Omental fat pad (tissue), 4 donors: ENCODE measurements at places on chromosomes 3 and 15. TPM values are rescaled to one million over a fixed set of nuclear protein-coding genes. Genes with fewer than 3 reads are reported as not detected.
A peak's percentile ranks its signal among the peaks of the same experiment; 100 is the strongest.

- no peak for DNase-seq
Measured at GRCh38 chr3:29537889-29538609, 257.2 kb downstream of the RBMS3 start.

GRCh38 chr3:112557976-112558375 is 3.8 kb downstream of the ATG3 start:
- DNase-seq, result no peak

Gene FBXO40
- total RNA-seq, result not detected

- peak; percentile 25 for DNase-seq
Measured at GRCh38 chr3:105868431-105868741, 426 bp downstream of the CBLB start.

DNA sequence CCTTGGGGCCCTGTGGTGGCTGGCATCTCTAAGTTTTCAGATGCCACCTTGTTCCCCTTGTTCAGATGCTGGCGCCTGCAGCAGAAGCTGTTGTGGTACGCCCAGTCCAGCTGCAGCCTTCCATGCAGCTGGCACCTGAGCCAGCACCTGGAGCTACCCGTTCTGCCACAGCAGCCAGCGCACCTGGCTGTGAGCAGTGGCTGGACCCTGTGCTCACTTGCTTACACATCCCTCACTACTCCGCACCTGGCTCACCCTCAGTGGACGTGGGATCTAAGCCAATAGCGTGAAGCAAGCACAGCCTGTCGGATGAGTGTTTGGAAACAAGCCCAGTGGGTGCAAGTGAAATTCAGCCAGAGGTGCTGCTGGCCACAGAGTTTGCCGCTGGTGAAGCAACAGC is 607.5 kb upstream of the BCHE start:
- DNase-seq, result no peak

- DNase-seq, result no peak
Measured at GRCh38 chr15:43220991-43221403, at the start of gene EPB42. EPB42 (minus strand) TSS chr15:43221018; CDS start chr15:43220825, 193 bp downstream.

Gene KCNMB2
- total RNA-seq, result 0.24 TPM

DNA sequence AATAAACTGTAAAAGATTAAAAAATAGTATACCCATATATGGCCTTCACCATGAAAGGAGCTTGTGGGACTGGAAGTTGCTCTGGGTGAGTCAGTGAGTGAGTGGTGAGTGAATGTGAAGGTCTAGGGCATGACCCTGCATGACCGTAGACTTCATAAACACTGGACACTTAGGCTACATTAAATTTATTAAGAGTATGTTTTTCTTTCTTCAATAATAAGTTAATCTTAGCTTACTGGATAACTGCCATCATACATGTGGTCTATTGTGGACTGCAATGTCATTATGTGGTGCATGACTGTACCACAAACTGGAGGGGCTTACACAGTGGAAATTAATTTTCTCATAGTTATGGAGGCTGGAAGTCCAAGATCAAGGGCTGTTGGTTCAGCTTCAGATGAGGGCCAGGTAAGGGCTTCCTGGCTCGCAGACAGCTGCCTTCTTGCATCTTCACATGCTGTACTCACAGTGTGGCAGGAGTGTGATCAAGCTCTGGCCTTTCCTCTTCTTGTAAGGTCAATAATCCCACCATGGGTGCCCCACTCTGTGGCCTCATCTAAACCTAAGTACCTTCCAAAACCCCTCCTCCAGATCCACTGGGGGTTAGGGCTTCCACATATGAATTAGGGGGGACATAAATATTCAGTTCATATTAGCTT is 40.8 kb upstream of the PRR23E start:
- DNase-seq, result no peak

Gene ARGFX
- total RNA-seq, result not detected

DNA sequence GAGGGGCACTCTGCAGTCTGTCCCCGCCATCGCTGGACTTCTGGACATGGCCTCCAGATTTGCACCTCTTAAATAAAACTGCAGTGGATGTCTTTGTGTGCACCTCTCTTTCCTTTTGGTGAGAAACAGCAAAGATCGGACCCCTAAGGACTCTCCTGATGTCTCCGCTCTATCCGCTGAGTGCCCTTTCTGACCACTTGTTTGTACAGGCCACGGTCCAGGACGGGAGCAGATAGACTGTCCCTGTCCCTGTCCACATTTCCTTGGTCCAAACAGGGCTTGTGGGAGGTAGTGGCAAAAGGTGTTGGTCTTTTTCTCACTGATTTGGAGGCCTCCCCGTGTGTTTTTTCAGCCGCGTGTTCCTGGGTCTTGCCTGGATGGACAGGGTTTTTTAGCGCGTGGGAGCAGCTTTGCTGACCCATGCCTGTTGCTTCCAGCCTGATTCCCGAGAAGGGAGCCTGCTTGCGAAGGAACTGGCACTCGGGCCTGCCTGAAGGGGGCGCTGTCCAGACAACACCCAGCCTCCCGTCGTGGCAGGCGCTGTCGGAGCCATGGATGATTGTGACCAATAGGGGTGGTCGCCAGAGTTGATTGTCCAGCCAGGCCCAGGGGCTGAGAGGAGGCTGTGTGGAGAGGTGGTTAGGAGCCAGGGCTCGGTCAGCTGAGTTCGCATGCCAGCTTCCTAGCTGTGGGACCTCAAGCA is 13.2 kb upstream of the STAB1 start:
- DNase-seq, result no peak

DNA sequence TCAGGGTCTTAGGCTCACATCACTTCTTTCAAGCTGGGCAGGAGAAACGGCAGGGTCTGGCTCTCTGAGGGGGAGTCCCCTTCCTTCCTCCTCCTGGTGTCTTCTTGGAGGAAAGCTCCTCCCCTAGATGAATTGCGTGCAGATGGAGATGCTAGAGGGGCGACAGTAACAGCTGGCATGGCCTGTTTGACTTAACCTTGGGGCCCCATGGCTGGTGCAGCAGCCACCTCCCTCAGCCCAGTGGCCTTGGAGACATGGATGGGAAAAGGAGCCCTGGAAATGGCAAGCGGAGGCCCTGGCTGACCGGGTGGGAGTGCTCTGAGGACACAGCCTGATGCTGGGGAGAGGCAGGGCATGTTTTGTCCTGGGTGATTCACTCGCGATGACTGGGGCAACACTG is 20.2 kb downstream of the PAK6 start:
- DNase-seq, result no peak

DNA sequence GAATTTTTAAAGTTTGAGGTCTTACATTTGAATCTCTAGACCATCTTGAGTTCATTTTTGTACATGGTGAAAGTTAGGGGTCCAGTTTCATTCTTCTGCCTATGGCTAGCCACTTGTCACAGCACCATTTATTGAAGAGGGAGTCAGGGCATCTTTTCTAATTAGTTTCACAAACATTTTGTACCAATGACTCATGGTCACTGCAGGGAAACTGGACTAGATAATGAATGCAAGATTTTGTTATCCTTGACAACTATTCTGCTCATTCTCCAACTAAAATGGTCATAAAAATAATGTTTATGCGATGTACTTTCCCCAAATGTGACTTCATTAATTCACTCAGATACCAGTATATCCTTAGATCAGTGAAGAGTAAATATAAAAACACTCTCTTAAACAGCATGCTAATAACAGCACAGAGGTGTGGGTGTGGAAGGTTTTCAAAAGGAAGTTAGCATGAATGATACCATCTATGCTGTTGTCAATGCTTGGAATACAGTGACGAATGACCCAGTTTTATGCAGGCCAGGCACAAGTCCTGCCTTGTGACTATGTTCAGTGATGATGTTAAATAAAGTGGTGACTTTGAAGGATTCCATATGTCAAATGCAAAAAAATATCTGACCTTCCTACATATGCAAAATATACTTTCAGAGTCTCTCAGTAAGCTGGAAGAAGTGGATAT is 314.9 kb upstream of the TMCO5A start:
- no peak for DNase-seq

- DNase-seq, result no peak
Measured at GRCh38 chr3:117282566-117282965, 573.0 kb downstream of the TUSC7 start.

DNA sequence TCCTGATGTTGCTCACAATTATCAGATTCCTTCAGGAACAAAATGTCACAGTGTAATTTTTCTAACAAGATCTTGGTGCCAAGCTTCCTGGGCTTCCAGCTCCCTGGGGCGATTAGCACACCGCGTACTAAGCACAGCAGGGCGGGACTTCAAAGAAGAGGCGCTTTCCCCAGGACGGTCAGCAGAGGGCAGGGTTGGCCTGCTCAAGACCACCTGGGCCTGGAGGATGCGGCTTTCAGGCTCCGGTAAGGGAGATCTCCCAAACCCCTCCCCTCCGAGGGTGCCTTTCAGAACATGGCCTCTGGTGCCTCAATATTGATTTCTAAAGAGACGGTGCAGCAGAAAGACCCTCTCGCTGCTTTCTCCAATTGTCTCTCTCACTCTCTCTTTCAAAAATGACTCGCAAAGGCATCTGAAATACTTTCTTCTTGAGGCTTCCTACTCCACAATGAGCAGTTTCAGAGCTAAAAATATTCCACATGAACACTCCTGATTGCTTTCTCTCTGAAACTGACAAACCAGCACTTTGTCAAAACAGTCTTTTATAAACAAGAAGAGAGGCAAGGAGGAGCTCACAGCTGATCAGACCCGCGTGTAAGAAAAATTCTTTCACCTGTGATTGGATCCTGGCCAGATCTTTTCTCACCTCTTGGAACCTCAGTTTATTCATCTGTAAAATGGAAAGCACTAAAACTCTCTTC is 154.0 kb downstream of the ADAMTS9 start:
- DNase-seq, result peak; percentile 59

Gene CORO2B
- 4.7 TPM for total RNA-seq

DNA sequence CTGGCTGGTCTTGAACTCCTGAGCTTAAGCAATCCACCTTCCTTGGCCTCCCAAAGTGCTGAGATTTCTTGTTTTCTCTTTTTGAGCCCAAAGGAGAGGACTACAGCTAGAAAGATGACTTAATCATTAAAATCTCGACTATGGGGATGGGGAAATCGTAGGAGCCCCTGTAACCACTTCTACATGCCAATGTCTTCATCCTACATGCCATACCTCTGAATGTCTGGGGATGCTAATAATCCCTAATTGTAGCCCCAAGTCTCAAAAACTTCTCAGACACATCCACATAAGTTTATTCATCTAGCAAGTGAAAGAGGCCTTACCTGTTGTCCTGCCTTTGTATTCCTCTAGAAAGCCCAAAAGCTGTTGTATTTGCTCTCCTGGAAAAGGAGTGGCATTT is 3.7 kb upstream of the RHOV start:
- DNase-seq, result no peak

Gene PCSK6
- total RNA-seq, result 11.4 TPM

DNA sequence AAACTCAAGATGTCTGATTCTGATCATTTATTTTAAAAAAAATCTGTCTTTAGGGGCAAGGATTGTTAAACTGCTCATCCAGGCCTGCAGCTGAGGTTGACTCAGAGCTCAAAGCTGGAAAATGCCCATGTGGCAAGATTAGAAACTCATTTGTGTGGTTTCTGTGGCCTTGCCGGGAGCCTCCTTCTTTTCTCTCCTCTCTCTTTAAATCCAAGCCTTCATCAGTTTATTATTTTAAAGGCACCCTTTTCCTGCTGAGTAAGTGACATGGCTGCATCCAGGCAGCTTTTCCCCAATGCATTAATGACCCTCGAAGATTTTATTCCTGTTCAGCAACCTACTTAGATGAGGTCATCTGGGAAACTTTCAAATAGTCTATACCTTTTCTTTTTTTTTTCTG is 221.3 kb upstream of the CDIN1 start:
- no peak for DNase-seq

GRCh38 chr3:9193211-9193610 is 56.2 kb downstream of the SRGAP3 start:
- DNase-seq, result no peak

Gene IMPG2
- 0.13 TPM for total RNA-seq

Gene SKOR1
- 0.19 TPM for total RNA-seq

Gene FSD2
- total RNA-seq, result not detected

GRCh38 chr3:71910108-71910507 is 125.2 kb upstream of the PROK2 start:
- no peak for DNase-seq

Gene GP9
- not detected for total RNA-seq
